ENCODE measurements at places on chromosomes 11 and 22.

DNA sequence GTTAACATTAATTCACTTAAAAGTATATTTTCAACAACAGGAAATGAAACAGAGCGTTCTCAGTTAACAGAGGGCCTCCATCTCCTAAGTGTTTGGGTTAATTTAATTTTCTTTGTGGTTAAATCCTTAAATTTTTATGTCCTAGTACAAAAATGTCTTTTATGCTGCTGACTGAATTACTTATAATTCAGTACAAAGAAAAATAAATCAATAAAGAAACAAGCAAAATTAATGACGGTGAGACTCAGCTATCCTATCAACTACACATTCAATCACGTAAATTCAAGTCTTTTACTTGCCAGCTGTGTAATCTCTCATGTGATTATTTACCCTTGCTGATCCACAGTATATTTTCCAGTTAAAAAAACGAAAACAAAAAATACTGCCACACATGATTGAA lies 81.4 kb downstream of the BBOX1 start:
- DNase-seq, result no peak

DNA sequence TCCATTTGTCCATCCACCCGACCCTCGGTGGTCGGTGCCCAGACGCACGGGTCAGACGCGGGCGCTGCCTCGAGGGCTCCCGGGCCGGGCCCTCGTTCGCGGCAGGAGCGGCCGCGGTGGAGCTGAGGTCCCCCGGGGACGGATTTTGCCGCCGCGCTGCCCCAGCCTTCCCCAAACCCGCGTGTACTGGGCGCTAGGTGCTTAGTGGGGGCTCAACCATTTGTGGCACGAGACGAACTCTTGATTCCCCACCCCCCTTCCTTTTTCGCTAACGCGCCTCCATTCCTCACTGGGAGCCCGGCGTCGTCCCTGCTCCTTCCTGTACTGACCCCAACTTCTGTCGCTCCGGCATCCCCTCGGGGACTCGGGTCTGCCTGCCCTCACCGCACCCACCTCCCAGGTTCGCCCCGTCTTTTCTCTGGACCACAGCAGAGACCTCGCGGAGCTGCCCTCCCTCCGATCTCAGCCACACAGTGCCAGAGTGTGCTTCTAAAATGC lies 789 bp upstream of the CBX7 start:
- no peak for DNase-seq

DNA sequence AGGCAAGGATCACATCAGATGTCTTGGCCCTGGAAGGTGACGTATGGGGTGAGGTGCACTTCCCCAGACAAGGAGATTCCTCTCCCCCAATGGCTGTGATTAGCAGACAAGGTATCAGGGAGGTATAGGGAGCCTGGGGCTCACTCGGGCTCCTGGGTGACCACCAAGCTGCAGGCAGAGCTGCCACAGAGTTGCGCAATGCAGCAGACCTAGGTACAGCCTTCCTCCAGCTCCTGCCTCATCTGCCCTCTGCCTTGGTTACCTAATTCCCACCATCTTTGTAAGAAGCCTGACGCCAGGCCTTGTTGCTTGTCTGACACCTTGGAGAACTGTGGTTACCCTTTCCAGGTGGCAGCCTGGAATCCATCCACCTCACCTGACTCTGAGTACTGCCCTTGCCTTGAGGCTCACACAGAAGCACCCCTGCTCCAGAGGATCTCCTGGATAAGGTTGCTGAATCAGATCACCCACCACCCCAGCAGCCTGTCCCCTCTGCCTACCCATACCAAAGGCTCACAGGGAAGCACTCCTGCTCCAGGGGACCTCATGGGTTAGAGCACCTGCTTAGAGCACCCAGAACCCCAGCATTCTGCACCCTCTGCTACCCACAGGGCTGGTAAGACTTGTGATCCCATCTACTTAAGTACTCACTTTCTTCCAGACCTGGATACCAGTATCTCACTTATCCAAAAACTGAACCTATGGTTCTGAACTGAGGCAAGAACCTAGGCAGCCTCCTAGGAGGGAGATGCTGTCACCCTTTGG lies 40.4 kb downstream of the GAB4 start:
- DNase-seq, result no peak

DNA sequence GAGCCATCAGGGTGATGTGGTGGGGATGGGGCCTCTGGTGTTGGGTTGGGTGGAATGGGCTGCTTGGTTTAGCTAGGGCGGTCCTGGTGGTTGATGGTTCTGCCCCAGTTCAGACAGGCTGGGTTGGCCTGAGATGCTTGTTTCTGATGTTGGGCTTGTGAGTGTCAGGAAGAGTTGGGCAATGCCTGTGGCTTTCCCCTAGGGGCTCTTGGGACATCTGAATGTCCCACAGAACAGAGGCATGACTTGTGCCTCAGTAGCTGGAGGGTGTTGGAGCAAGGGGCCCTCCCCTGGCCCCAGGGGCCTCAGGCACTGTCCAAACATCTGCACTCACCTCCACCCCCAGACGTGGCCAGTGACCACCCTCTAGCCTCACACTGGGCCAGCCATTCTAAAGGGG lies 14.0 kb upstream of the CTSD start:
- no peak for DNase-seq

DNA sequence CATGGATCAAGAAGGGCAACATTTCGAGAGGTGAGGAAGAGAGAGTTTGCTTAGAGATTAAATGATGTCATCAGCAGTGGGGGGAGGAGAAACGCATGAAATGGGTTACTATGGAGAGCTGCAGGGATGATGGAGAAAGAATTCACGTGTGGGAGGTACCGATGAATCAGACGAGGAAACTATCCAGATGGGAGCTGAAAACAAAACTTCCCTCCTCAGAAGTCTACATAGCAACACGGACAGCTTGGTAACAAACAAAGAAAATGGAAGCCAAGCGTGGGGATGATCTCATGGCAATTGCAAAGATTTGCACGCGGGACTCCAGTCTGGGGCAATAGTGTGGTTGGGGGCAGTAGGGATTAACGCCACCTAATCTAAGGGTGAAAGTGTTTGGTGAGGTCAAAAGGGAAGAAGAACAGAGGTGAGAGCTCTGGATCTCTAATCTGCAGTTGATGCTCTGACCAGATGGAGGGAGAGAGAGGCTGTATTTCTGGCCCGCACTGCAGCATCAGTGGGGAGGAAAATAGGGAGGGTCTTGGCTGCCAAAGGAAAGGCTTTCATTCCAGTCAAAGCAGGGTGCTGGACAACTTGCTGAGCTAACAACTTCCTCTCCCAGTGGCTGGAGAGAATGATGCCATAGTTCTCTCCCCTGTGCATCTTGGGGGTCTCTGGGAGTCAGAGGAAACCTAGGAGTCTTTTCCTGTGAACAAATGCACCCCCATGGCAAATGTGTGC lies 43.4 kb upstream of the CSNK2A3 start:
- no peak for DNase-seq

GRCh38 chr11:122398851-122399250 lies 256.7 kb upstream of the UBASH3B start:
- no peak for DNase-seq

GRCh38 chr11:32960553-32961164 lies 55.0 kb upstream of the DEPDC7 start:
- no peak for DNase-seq

DNA sequence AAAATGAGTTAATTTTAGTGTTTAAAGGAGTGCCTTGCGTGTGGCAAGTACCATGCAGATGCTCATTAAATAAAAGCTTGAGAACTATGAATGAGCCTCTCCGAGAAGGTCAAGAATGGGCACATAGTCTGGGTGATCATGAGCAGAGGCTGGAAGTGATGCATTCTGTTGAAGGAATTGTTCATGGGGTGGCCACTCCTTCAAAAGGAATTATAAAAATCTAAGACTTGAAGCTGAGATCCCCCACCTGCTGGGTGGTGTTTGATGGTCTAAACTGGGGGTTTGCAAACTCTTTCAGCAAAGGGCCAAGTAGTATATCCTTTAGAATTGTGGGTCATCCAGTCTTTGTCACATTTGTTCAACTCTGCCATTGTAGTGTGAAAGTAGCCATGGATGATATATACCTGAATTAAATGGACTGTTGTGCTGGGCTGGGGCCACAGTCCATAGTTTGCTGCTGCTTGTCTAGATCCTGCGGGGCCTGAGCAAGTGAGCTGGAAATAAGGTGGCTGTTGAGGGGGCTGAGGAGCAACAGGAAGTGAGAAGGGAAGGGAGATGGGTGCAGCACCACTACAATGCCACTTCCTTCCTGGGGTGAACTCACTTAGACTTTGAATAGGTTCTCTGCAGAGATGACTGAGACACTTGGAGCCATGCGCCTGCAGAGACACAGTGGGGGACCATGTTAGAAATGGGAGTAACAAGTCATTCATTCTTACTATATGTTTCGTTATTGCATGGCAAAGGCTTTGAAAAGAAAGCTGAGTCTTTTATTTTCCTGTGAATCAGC lies 179.0 kb downstream of the SNX19 start:
- DNase-seq, result no peak

DNA sequence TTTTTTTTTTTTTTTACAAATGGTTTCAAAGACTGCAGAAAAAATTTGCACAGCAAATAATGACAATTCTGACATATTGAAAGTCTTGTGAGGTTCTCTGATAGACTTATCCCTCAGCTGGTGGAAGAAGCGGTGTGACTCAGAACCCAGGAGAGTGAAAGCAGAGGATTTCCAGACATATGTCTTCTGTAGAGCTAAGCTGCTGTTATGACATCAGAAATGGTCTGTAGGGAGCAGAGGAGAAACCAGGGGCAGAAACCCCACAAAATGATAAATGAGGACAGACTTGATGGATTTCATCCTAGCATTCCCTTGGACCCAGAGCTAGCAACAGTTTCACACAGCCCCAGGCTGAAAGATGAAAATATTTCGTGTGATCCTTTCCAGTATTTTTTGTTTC lies 582.6 kb downstream of the METTL15 start:
- no peak for DNase-seq

- DNase-seq, result no peak
Observed at GRCh38 chr11:23948851-23949250, 548.0 kb upstream of the LUZP2 start.

- DNase-seq, result peak; percentile 46
Observed at GRCh38 chr22:25048659-25049647, 96.4 kb downstream of the KIAA1671 start.

- no peak for DNase-seq
Observed at GRCh38 chr11:89420981-89421380, 70.2 kb downstream of the NOX4 start.

DNA sequence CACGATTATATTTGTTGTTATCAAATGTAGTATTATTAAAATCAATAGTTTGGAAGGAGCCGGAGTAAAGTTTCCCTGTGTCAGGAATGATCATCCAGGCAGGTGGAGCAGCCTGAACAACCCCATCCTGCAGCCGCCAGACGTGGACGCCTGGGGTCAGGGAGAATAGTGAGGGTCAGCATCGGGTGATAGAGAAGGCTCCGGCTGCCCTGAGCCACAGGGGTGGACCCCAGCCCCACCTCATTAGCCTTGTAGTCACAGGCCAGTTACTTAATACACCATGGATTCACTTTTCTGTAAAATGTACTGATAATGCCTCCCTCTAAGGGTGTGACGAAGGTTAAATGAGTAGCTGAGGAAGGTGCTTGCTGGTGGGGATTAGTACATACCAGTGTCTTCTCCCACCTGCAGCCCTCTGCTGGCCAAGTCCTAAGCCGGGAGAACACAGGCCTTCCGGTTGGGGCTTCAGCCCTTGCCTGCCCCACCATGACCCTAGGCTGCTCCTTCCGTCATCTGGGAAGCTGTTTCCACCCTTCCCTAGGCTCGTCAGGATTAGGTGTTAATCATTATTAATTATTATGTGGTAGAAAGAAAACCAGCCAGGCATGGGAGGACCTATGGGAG lies 14.9 kb downstream of the TMEM121B start:
- DNase-seq, result no peak

- DNase-seq, result no peak
Observed at GRCh38 chr11:119905162-119905561, 176.2 kb upstream of the NECTIN1 start.

- no peak for DNase-seq
Observed at GRCh38 chr11:10604340-10604748, 35.9 kb upstream of the LYVE1 start.

- DNase-seq, result no peak
Observed at GRCh38 chr11:15113381-15113780, 1.3 kb upstream of the INSC start.

GRCh38 chr22:42500836-42501179 lies 18.8 kb downstream of the RRP7A start:
- no peak for DNase-seq
